ENCODE measurements at places on chromosomes 1 and 21. TPM values are rescaled to one million over a fixed set of nuclear protein-coding genes. Genes with fewer than 3 reads are reported as not detected.

Gene CYYR1
- total RNA-seq: 48.5 TPM

Gene MYOM3
- not detected for total RNA-seq

Gene ZBTB8A
- 8.9 TPM for total RNA-seq

Gene SYPL2
- total RNA-seq: 0.65 TPM

Gene KCNK2
- not detected for total RNA-seq

Gene OR14A16
- not detected for total RNA-seq

Gene CCDC27
- not detected for total RNA-seq

Gene CYP4Z1
- total RNA-seq: not detected

Gene NBPF4
- total RNA-seq: 1.4 TPM

Gene PKLR
- not detected for total RNA-seq

Gene PLEKHN1
- 0.04 TPM for total RNA-seq

Gene IFNLR1
- not detected for total RNA-seq

DNA sequence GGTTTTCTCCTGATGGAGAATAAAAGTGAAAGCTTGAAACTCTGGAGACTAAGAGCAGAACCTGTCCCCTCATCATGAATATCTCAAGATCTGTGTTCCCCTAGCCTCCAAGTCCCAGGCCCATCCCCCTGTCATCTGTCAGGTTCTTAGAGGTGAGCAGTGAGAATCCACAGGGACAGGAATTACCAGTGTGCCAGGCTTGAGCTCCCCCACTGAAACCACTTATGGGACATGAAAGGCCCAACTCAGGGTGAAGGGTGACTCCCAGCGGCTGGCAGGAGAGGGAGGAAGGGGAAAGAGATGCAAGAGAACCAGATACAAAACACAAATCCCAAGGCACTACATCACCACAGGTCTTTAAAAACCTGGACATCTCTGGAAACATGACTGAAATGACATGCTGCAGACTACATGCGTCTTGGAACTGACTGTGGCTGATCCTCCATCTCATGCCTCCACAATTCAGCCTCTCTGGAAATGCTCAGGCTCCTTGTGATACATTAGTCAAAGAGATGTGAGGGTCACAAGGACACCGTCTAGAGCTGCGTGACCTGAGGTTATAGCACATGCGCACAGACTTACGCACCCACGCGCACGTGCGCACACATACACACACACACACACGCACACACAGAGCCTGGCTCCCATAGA lies 6.8 kb upstream of the LY9 start:
- no peaks in the 10 kb centered on the region for H3K4me1 ChIP-seq
- no peak overlapping the region for H3K27ac ChIP-seq
- no peaks in the 10 kb centered on the region for H3K27me3 ChIP-seq
- H3K4me3 ChIP-seq: no peak overlapping the region

DNA sequence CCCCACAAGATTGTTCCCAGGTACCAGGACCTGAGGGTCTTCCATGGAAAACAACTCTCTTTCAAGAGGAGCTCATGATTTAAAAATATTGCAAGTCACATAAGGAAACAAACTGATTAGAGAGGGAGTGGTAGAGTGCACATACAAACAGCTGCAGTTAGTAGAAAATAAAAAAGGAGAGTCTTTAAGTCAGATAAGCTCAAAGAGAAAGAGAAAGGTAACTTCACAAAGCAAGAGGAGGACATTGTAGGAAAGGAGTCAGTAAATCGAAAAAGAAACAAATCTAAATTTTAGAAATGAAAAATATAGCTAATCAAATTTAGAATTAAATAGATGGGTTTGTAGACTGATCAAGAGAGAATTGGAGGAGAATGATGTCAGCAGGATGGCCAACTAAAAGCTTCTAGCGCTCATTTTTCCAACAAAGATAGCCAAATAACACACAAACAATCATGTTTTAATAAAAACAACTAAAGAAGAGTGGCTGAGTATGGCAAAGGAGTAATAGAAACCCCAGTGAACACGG lies 86.1 kb upstream of the CD53 start:
- no peak overlapping the region for H3K27ac ChIP-seq
- DNase-seq: no peak
- no peaks in the 10 kb centered on the region for H3K27me3 ChIP-seq
- no peaks in the 10 kb centered on the region for H3K4me1 ChIP-seq

DNA sequence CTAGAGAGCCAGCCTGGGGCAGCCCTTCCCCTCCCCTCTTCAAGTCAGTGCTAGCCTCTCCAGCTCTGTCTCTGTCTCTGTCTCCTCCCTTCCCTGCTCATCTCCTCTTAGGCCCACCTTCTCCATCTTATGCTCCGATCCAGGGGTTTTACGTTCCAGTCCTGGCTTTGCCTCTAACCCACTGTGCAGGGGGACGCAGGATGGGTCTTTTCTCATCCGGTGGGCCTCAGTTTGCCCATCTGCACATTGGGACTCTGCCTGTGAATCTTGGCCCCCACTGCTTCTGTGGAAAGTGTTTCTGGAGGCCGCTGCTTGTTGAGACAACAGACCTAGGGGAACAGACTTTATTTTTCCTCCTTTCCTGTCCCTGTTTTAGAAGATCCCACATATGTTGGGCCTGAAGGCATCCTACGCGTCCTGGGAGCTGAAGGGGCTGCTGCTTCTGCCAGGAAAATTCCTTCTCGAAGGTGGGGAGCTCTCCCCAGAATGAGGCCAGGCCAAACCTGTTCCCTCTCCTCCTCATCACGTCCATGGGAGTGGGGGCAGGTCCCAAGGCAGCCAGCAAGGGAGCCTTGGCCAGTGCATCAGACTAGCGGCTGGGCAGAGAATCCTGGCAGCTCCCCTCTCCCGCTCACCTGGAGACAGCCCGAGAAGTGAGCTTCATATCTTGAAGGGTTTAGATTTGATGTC lies 99.5 kb upstream of the CSF3R start:
- H3K27me3 ChIP-seq: peaks cover 30% of the 10 kb centered on the region
- H3K4me1 ChIP-seq: no peaks in the 10 kb centered on the region
- no peak overlapping the region for H3K27ac ChIP-seq
- DNase-seq: no peak
- H3K4me3 ChIP-seq: no peak overlapping the region

- H3K36me3 ChIP-seq: no peaks in the 10 kb centered on the region
- peaks cover 29% of the 10 kb centered on the region for H3K4me1 ChIP-seq
- H3K27ac ChIP-seq: peak overlapping the region; percentile 80
- no peak overlapping the region for H3K4me3 ChIP-seq
- no peak for DNase-seq
Observed at GRCh38 chr1:155984341-155984740, 6.0 kb upstream of the ARHGEF2 start.

DNA sequence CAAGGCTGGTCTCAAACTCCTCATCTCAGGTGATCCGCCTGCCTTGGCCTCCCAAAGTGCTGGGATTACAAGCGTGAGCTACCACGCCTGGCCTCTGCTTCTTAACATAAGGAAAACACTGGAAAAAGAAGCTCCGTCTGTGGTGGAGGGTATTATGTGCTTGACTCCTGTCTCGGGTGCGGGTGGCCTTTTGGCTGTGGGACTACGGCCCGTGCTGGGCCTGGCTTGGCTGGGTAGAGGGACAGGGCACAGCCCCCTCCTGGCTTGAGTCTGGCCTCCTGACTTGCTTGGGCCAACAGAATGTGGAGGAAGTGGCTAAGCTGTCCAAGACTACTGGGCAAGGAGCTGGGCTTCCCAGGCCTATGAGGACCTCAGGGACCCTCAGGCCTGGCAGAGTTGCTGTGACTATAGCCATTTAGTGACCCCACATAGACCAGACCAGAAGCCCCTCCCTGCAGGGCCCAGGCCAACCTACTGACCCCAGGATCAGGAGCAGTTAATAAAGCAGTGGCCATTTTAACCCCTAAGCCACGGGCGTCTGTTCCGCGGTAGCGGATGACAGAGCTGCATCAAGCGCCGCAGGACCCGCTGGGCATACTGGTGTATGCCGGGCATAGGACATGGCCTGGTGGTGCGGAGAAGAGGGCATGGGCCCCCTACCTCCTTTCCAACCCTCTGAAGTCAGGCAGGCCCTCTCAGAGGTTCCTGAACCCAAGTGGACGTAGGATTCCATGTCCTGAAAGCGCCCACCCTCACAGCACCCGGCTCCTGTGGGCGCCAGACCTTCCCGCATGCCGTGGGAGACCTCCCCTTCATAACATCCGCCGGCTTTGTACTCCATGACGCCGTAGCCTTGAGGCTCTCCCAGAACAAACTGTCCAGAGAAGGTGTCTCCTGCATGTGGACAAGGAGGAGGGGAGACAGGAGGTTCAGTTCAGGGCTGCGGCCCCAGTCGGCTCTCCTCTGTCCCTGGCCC lies 4.4 kb downstream of the MORN1 start:
- no peaks in the 10 kb centered on the region for H3K27me3 ChIP-seq
- H3K36me3 ChIP-seq: no peaks in the 10 kb centered on the region
- peaks cover 6% of the 10 kb centered on the region for H3K4me1 ChIP-seq
- no peak overlapping the region for H3K27ac ChIP-seq
- H3K4me3 ChIP-seq: no peak overlapping the region
- DNase-seq: no peak

DNA sequence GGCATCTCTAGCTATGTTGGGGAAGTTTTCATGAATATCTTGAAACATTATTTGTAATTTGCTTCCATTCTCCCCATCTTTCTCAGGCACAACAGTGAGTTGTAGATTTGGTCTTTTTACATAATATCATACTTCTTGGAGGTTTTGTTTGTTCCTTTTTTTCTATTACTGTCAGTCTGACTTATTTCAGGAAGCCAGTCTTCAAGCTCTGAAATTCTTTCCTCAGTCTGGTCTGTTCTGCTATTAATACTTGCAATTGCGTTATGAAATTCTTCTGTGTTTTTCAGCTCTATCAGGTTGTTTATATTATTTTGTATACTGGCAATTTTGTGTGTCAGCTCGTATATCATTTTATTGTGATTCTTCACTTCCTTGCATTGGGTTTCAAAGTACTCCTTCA lies 424.6 kb upstream of the PTBP2 start:
- no peaks in the 10 kb centered on the region for H3K27me3 ChIP-seq
- H3K27ac ChIP-seq: no peak overlapping the region
- no peak overlapping the region for H3K4me3 ChIP-seq

DNA sequence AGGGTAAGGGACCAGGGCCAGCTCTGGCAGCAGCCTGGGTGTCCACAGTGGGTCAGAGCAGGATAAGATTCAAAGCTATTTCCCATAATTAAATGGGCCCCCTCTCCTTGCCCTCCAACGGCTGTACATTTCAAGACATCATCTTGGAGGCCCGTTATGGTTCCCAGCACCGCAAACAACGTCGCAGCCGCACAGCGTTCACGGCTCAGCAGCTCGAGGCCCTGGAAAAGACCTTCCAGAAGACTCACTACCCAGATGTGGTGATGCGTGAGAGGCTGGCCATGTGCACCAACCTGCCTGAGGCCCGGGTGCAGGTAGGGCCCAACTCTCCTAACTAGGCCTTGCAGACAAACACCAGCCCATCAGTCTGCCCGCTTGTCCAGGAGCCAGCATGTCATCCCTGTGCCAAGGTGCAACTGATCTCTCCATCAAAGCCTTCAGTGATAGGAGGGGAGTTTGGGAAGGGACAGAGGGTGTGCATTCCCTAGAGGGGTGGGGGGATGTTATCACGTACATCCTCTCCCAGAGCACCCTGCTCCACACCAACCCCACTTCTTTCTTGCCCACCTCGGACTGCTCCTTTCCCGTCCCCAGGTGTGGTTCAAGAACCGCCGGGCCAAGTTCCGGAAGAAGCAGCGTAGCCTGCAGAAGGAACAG lies 20.8 kb downstream of the DMBX1 start:
- no peaks in the 10 kb centered on the region for H3K36me3 ChIP-seq
- no peak for DNase-seq
- no peak overlapping the region for H3K27ac ChIP-seq
- H3K4me3 ChIP-seq: no peak overlapping the region

DNA sequence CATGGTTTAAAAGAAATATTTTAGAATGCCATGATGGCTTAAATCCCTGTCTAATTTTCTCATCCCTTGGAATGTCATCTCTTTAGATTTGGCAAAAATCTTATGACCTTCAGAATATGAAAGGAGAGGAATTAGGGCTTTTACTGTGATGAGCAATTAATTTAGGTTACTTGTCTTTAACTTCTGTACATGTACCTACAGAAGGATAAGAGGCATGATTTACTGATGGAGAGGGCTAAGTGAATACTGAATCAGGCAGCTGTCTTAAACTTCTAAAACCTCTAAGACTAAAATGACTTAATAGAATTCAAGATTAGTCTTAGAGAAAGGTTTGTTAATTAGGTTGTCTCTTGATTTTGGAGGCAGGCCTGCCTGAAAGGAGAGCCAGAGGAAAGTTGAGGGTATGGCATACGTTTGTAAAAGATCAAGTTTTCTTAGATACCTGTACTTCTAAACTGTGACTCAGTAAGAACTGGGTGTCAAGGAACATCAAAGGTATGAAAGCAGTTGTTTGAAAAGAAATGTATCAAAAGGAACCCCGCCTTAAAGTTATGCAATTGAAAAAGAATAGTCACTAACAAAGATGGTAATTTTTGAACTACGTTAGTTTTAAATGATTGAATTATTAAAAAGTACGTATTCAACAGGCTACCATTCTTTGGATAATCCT lies 12.5 kb downstream of the MACO1 start:
- H3K27ac ChIP-seq: no peak overlapping the region
- no peak for DNase-seq
- H3K4me3 ChIP-seq: no peak overlapping the region
- H3K27me3 ChIP-seq: no peaks in the 10 kb centered on the region
- H3K36me3 ChIP-seq: no peaks in the 10 kb centered on the region

- H3K27ac ChIP-seq: no peak overlapping the region
- no peaks in the 10 kb centered on the region for H3K27me3 ChIP-seq
- peaks cover under 1% of the 10 kb centered on the region for H3K4me1 ChIP-seq
- peaks cover 36% of the 10 kb centered on the region for H3K36me3 ChIP-seq
- no peak overlapping the region for H3K4me3 ChIP-seq
Observed at GRCh38 chr1:111695801-111696200, 43.4 kb downstream of the INKA2 start.

GRCh38 chr21:43983860-43984420 lies 28.2 kb upstream of the TRAPPC10 start:
- DNase-seq: no peak
- H3K4me3 ChIP-seq: no peak overlapping the region
- H3K36me3 ChIP-seq: no peaks in the 10 kb centered on the region
- H3K27ac ChIP-seq: no peak overlapping the region
- peaks cover 6% of the 10 kb centered on the region for H3K4me1 ChIP-seq

GRCh38 chr1:213572912-213573647 lies 414.7 kb upstream of the PROX1 start:
- H3K4me1 ChIP-seq: peaks cover 6% of the 10 kb centered on the region
- H3K4me3 ChIP-seq: no peak overlapping the region
- H3K27ac ChIP-seq: no peak overlapping the region
- no peak for DNase-seq

- no peak overlapping the region for H3K4me3 ChIP-seq
- no peaks in the 10 kb centered on the region for H3K27me3 ChIP-seq
- H3K36me3 ChIP-seq: no peaks in the 10 kb centered on the region
- peaks cover 8% of the 10 kb centered on the region for H3K4me1 ChIP-seq
Observed at GRCh38 chr1:64343823-64344190, 126.1 kb upstream of the CACHD1 start.

GRCh38 chr1:44907893-44908292 lies 64.8 kb upstream of the PTCH2 start:
- no peaks in the 10 kb centered on the region for H3K36me3 ChIP-seq
- no peak for DNase-seq
- H3K4me3 ChIP-seq: no peak overlapping the region
- no peak overlapping the region for H3K27ac ChIP-seq

- DNase-seq: no peak
- no peaks in the 10 kb centered on the region for H3K36me3 ChIP-seq
- H3K27ac ChIP-seq: no peak overlapping the region
- no peaks in the 10 kb centered on the region for H3K27me3 ChIP-seq
- H3K4me1 ChIP-seq: no peaks in the 10 kb centered on the region
Observed at GRCh38 chr1:238722812-238723211, 663.6 kb upstream of the CHRM3 start.

- no peaks in the 10 kb centered on the region for H3K36me3 ChIP-seq
- H3K27me3 ChIP-seq: no peaks in the 10 kb centered on the region
- no peak overlapping the region for H3K27ac ChIP-seq
- no peak for DNase-seq
- H3K4me1 ChIP-seq: no peaks in the 10 kb centered on the region
Observed at GRCh38 chr21:17105932-17106331, 406.9 kb upstream of the CXADR start.
